Activated CD8-positive, alpha-beta memory T cell treated with anti-CD3 and anti-CD28 coated beads for 48 hours (primary cell): ENCODE measurements at places on chromosomes 13 and 19.

DNA sequence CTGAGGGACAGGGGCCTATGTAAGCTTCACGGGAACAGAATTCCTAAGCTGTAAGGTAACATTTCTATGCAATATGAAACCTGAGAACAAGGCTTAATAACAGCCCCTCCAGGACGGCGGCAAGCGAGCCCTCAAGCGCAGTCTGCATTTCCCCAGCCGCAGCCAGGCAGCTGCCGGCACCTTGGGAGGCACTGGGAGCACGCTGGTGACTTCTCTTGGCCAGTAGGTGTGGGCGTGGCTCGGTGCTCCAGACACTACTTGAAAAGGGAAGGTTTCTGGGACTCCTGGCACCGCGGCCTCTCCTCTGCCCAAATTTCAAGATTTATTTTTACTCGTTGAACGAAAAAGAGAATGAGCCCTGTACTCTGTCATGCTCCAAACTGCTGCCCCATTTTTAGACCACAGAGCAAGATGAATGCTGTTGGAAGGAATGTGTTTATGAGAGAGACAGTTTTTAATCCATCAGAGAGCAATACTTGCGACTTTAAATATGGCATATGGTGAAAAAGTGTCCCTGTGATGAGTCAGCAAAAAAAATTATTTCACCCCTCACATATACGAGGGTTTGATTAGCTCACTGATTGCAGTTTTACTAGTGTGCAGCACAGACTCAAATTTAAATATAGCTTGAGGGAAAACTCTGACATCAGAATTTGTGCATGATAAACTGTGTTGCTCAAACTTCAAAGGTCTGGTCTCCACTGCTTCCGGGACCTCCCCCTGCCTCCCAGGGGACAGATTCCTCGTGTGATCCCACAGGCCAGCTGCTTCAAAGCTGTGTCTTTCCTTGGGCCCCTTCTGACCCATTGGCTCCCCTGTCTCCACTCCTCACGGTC lies 81.2 kb downstream of the COL4A2 start:
- DNase-seq: no peak

GRCh38 chr19:43719918-43720317 lies 4.0 kb downstream of the IRGC start:
- no peak for DNase-seq

DNA sequence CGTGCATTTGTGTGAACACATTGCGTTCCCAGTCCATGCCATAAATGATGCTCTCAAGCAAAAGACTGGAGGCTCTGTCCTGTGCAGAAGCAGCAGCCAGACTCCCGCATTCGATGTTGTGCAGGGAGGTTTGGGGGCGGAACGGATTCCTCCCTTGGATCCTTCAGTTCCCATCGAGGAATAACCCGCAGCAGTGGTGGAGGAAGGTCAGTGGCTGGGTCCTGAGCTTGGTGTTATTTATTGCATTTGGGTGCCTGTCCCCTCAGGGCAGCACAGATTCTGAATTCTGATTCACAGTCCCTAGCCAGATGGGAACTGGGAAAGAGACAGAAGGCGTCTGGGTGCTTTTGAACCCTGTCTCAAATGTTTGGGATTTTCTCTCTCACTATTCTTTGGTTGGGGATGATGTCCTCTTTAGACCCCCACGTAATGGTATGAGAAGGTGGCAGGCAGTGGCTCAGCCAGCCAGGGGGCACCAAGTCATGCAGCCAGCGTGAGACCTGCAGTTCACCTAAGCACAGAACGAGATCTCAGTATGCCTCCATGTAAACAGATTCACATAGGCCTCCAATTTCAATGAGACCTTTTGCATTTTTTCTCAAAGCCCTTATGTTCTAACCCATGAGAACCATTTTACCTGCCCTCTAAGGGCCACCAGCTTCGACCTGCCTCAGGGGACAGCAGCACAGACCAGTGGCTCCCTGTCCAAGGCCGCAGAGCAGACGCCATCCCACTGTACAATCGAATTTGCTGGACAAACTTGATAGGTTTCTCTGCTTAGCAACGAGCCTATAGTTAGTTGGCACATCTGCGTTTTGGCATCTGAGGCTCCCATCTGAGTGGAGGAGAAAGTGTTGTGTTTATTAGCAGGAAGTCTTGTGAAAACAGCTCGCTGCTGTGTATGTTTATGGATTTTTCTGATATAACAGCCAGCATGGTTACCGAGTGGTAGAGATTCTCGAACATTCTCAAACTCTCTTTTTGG lies 17.8 kb downstream of the KCTD15 start:
- DNase-seq: no peak

- no peak for DNase-seq
Observed at GRCh38 chr13:40558656-40559055, 107.8 kb downstream of the FOXO1 start.

- DNase-seq: no peak
Observed at GRCh38 chr13:51833980-51834379, 11.0 kb downstream of the TMEM272 start.

DNA sequence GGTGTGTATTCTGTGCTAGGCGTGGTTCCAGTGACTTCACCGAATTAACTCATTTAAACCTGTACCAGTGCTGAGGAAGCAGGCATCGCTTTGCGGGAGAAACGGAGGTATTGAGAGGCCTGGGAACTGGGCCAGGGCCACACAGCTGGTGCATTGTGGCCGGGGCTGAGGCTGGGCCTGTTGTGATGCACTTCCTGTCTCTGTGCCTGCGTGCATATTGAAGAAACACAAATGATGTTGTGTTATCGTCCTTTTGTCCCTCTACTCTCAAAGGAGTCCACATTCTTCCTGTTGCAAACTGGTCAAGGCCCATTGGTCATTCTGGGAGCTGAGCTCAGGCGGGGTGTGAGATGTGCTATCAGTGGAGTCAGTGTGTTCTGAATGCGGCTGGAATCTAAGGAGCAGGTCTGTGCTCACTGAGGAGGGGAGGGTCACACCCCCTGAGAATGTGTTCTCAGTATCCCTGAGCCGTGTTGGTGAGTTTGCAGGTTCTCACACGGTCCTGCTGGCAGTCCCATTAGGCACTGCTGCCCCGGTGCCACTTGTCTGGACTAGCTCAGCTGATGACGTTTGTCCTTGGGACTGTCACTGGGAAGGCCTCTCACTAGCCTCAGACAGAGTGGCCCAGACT lies 62.1 kb downstream of the ARHGEF7 start:
- no peak for DNase-seq

GRCh38 chr13:97979051-97979450 lies 25.6 kb downstream of the IPO5 start:
- DNase-seq: no peak

- DNase-seq: no peak
Observed at GRCh38 chr13:82747958-82748357, 1134.3 kb downstream of the SLITRK1 start.

DNA sequence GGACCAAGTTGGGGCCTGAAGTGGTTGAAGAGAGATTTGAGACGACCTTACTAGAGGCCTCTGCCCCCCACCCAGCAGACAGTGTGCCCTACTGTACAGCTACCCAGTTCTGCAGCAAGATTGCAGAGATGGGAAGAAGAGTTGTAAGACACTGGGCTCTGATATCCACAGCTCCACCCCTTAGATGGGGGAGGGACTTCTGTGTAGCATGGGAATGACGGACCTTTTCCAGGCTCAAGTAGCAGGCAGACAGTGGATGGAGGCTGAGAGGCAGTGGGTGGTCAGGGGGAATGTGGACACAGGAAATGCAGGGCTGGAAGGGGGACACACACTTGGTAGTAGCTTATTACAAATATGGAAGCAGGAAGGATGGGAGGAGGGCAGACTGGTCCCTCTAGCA lies 13.0 kb downstream of the LRFN3 start:
- DNase-seq: no peak

DNA sequence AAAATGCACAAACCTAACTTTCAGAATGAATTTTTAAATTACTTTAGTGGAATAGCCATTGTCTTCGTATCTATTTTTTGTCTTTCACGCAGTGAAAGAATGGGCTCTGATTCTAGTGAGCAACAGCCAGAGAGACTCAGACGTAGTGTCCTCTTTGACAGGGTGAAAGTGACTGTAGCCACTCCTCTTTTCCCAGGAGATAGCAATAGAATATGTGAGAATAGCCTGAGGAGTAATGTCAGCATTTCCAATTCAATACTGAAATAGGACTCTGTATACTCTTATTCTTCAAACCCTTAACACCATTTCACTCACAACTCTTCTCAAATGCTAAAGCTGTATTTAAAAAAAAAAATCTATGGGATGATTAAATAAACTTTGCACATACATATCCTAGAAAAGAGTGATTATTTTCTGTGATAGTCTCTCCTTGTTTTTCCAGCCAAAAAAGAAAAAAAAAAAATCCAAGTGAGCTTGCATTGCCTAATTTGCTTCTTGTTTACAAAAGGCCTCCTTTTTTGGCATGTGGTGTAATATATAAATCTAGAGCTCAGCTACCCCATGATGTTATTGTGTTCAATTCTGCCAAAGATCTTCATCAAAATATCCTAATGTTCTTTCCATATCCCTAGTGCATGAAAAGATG lies 626.1 kb upstream of the SLITRK6 start:
- DNase-seq: no peak

- no peak for DNase-seq
Observed at GRCh38 chr13:113856716-113857065, 7.2 kb downstream of the GAS6 start.

GRCh38 chr13:85632526-85633195 lies 166.6 kb downstream of the SLITRK6 start:
- no peak for DNase-seq

- DNase-seq: no peak
Observed at GRCh38 chr19:51552996-51553725, 17.9 kb upstream of the ZNF175 start.

- DNase-seq: no peak
Observed at GRCh38 chr19:36421749-36422481, 3.5 kb upstream of the ZFP82 start.

- DNase-seq: no peak
Observed at GRCh38 chr19:3403489-3404323, 37.3 kb downstream of the NFIC start.

- no peak for DNase-seq
Observed at GRCh38 chr19:39660661-39661060, 4.9 kb downstream of the LGALS16 start.

DNA sequence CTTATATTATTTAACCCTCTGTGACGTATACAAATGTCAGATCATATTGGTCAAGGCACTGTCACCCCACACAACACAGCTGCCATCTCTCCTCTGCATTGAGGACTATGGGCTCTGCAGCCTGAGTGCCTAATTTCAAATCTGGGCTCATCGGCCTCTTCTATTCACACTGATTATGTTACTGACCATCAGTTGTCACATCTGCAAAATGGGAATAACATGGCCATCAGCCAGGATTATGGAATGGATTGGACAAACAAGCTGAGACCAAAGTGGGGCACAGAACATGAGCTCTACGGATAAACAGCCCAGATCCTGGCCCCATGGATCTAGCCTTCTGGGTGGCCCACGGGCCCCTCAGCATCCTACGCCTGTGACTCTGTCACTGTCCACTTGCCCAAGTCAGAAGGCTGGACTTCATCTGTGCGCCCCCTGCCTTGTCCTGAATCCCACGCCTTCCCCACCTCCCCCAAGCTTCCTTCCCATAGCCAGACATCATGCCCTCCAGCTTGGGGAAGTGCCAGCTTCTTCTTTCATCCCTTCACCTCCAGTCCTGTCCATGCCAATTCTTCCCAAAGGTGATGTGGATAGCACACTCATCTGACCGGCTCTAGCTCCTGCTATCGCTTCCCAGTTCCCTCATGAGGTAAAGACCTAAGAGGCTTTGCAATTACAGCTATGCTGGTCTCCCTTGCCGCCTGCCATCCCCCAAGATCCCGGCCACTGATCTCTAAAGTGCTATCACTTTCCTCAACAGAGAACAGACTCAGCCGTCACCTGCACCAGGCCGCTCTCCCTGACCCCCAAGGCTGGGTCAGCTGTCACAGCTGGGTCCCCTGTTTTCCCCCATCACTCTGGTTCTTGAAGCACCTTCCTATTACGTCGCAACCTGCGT lies 872 bp downstream of the FARSA start:
- no peak for DNase-seq

- DNase-seq: no peak
Observed at GRCh38 chr19:13441810-13442512, 64.3 kb downstream of the CACNA1A start.

DNA sequence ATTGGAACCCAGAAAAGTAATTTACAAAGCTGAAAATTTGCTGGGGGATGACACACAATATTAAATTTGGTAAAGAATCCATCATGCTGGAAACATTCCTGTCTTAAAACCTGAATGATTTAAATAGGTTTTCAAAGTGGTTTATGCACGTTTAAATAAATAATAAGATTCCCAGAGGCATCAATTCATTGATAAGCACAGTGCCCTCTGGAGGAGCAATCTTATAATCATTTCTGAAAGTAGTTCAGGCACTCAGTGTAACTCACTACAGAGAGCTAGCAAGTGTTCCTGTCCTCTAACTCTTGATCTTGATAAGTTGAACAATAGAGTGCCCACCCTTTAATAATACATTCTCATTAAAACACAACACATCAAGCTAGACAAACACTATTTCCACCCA lies 43.5 kb upstream of the SHISA2 start:
- no peak for DNase-seq

- no peak for DNase-seq
Observed at GRCh38 chr19:46555628-46556280, 45.4 kb upstream of the CALM3 start.

DNA sequence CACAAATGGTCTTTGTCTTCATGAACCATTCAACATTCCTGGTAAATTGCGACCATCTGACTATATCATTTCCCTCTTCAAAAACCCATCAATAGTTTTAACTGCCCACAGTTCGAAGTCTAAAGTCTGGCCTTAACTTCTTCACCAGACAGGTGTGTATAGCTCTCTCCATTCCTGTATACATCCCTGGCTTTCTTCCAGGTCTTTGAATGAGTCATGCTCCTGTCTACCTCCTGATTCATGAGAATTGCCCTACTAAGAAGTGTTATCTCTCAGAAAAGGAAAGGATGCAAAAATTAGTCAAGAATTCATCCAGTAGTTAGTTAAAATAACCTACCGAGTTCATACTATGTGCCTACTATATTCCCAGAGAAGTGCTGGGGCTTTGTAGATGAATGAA lies 225.0 kb downstream of the TBC1D4 start:
- no peak for DNase-seq

DNA sequence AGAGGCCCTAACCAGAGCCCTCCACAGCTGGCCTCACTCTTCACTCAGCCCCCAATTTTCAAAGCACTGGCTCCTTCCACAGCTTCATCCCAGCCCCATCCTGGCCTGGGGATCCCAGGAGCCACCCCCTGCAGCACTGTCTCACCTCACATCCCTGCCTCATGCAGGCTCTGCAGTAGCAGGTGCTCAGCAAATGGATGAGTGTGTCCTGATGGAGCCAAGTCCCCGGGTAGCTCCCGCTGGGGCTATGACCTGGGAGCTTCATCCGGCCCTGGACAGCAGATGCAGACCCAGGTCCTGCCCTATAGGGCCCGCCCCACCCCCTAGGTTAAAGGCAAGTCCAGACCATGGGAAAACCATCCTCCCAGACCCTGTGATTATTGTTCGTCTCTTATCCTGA lies 143.2 kb upstream of the ZNF507 start:
- DNase-seq: no peak

DNA sequence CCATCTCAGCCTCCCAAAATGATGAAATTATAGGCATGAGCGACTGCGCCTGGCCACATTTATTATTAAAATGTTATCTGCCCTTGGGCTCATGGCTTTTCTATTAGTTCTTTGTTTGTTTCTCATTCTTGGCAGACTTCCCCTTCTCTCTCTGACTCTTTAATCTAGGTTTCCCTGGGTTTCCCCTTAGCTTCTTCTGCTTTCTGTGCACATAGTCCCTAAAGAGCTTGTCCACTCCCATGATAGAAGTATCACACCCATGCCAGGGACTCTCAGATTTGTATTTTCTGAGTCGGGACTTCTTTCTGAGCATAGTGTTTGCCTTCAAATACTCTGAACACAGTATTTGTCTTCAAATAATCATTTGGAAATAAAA lies 38.6 kb upstream of the ITM2B start:
- DNase-seq: no peak
